Natural killer cell treated with Interleukin-12 subunit alpha and Interleukin-12 subunit beta and Interleukin-15 and Interleukin-18, amount 100 ng/mL, for 72 hours (primary cell): ENCODE measurements at places on chromosomes 12 and 14. TPM values are rescaled to one million over a fixed set of nuclear protein-coding genes. Genes with fewer than 3 reads are reported as not detected.

The TMEM179 gene
- total RNA-seq: 0.84 TPM

The DPPA3 gene
- not detected for total RNA-seq

The GLIPR1L1 gene
- total RNA-seq: not detected

The PGAM5 gene
- total RNA-seq: 114 TPM

The WNT1 gene
- total RNA-seq: not detected

The SLC38A1 gene
- total RNA-seq: 169 TPM

The GPN3 gene
- 39.9 TPM for total RNA-seq

The ALG10B gene
- total RNA-seq: 6.6 TPM

The NTN4 gene
- total RNA-seq: not detected

The SIRT4 gene
- total RNA-seq: 2.4 TPM

The LTB4R gene
- total RNA-seq: 37.3 TPM

The OTUB2 gene
- 0.14 TPM for total RNA-seq

The C12orf60 gene
- total RNA-seq: 2.3 TPM

The CCDC197 gene
- not detected for total RNA-seq

The ASCL1 gene
- not detected for total RNA-seq

The GPX2 gene
- total RNA-seq: not detected

The TSPAN19 gene
- not detected for total RNA-seq

The TAS2R9 gene
- not detected for total RNA-seq

The SIX6 gene
- not detected for total RNA-seq

The MORN3 gene
- total RNA-seq: 0.43 TPM

The ZC2HC1C gene
- 1.4 TPM for total RNA-seq

The LTB4R2 gene
- 27.1 TPM for total RNA-seq

The TAMALIN gene
- 5.6 TPM for total RNA-seq

The LMNTD1 gene
- total RNA-seq: not detected

The CD69 gene
- 53.6 TPM for total RNA-seq

The KSR2 gene
- not detected for total RNA-seq

The GPR137C gene
- 0.38 TPM for total RNA-seq

The PIK3C2G gene
- not detected for total RNA-seq

The PMEL gene
- not detected for total RNA-seq

The CDCA3 gene
- total RNA-seq: 40.7 TPM

The PLD4 gene
- not detected for total RNA-seq

The CD4 gene
- total RNA-seq: 0.43 TPM

The LACRT gene
- not detected for total RNA-seq

The SLC22A17 gene
- not detected for total RNA-seq

The KLRG1 gene
- total RNA-seq: 6.7 TPM

The CD163L1 gene
- not detected for total RNA-seq

The LRRC43 gene
- 9.3 TPM for total RNA-seq
